ENCODE measurements at places on chromosomes 7 and 10.

- DNase-seq: no peak
These were observed 265.6 kb downstream of the GFRA1 start for GRCh38 chr10:116007256-116007891.

DNA sequence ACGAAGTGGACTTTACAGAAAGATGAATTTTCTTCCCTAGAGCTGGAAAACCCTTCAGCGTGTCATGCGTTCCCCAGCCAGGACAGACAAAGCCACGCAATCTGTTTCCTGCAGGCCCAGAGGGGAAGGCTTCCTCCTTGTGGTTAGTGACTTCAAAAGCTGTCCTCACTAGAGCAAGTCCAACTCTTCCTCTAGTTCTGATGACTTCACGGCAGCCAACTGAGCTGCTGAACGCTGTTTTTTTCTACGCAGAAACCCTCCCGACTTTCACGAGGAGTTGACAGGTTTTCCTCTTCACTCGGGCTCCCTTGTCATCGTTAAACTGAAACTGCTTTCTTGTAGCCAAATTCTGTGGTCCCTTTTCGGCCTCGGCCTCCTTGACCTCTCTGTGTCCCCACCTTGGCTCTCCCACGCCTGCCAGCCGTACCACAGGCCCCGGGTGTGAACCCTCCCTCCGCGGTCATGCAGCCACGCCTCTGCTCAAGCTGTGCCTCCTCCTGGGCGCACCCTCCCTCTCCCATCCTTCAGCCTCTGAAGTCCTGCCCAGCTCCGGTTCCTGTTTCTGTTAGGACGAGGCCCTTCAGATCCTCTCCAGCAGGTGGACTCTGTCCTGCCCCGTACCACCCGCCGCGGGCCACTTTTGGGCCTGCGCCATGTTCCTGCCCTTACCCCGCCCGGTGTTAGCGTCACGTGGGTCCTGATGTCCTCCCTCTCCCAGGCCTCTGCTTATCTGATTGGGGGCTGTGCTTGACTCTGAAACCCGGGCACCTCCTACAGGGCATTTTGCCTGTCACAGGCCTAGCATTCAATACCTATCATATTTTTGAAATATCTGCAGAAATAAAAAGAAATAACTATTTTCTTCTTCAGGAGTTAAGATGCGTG lies 39.3 kb downstream of the CUX1 start:
- DNase-seq: peak; percentile 51

GRCh38 chr10:68870545-68871104 lies 30.5 kb upstream of the DDX50 start:
- DNase-seq: no peak

- DNase-seq: no peak
These were observed 238.4 kb downstream of the DIP2C start for GRCh38 chr10:451021-451471.

GRCh38 chr7:116647290-116647689 lies 24.7 kb upstream of the MET start:
- DNase-seq: no peak

DNA sequence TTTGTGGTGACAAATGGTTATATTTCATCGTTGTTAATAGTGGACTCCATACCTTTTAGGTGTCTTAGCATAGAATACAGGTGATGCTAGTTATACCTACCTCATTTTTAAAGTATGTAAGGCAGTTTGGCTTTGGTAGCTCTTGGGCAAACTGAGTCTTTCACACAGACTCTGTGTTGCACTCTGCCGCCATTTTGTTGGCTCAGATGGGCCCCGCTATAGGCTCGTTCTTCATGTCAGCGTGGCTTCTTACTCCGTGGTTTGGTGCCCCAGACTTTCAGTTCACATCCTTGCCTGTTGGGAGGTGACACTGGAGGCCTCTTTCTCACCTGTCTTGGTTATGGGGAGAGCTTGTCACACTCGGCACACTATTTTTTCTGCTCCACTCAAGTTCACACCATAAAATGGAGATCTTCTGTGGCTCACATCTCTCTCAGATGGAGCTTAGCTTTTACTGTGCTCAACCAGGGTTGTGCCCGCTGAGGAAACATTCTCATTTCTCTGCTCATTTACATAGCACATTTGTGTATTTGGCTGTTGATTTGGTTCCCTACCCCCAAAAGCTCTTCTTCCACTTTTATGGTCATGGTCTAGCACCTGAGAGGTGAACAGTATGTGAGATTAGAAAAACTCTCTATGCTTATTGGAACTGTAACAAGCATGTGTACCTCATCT lies 178.5 kb downstream of the ARID5B start:
- DNase-seq: no peak

GRCh38 chr10:94123258-94123995 lies 129.7 kb downstream of the PLCE1 start:
- DNase-seq: no peak

DNA sequence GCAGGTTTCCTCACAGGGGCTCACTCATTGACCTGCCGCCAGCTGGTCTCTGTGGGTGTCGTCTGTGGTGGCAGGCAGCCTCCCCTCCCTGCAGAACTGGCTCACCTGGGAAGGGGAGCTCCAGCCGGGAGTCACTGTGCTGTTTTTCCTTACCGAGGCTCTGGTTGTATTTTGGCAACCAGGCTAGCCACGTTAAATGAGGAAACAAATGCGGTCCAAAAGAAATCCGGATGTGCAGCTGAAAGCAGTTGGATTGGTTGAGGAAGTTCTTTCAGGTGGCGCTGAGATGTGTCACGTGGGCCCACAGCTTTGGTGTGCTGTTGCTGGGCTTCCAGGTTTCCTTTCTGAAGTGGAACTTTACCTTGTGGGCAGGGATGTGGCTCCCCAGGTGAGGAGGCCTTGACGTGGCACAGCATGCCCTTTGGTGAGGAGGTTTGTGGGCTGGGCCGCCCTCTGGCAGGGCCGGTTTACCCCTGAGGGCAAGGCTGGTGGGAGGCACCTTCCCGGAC lies 14.2 kb downstream of the MTURN start:
- DNase-seq: no peak

DNA sequence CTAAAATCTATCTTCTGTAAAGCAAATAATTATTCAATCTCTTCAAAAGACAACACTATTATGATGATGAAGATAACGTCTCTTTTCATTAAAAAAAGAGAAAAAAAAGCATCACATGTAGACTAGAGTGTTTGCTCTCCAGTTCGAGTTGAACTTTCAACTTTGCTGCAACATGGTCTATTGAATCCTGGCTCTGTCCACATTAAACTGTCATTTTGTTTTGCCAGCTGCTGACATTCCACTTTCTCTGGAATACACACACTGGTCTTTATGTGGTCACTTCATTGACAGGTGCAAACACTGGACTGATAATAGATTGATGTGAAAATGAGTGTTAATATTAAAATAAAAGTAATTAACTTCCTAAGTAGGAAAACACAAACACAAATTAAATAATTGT lies 61.7 kb downstream of the PTF1A start:
- DNase-seq: no peak

- DNase-seq: no peak
These were observed 357.8 kb upstream of the MBL2 start for GRCh38 chr10:53130337-53130736.

- DNase-seq: no peak
These were observed 26.5 kb upstream of the SMIM30 start for GRCh38 chr7:113144817-113145216.

DNA sequence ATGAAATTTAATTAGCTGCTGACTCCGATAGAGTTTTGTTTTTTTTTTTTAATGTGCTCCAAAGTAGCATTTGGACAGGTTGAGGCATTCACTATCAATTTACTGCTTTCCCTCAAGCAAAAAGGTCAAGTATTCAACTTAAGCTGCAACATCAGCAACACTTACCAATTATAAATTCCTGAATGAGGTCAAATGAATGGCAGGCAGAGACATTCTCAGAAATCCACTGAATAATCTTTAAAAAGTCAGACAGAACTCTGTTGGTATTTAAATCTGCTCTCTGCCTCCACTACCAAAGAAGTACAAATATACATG lies 62.8 kb downstream of the GSAP start:
- DNase-seq: no peak

- DNase-seq: no peak
These were observed 395.7 kb downstream of the CDC14C start for GRCh38 chr7:49320083-49320482.

- DNase-seq: no peak
These were observed 8.6 kb downstream of the CHST12 start for GRCh38 chr7:2411815-2412586.

DNA sequence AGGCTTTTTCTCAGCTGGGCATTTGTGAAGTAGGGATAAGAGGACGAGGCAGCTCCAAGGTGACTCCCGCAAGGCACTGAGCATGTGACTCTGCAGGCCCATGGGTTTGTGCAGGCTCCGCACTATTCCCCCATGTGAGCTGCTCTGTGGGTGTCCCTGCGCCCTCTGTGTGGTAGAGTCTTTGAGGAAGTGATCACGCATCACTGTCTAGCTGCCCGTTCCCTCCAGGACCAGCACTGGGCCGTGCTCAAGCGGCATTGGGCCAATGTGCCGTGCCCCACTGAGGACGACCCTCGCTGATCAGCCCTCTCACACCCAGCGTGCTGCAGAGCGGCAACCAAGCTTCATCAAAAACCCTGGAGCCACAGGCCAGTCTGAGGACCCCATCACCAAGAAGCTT lies 7.5 kb downstream of the PRKAG2 start:
- no peak for DNase-seq

- no peak for DNase-seq
These were observed 98.9 kb upstream of the PRR15 start for GRCh38 chr7:29464753-29465152.

GRCh38 chr7:150314639-150315239 lies 8.4 kb upstream of the LRRC61 start:
- no peak for DNase-seq

DNA sequence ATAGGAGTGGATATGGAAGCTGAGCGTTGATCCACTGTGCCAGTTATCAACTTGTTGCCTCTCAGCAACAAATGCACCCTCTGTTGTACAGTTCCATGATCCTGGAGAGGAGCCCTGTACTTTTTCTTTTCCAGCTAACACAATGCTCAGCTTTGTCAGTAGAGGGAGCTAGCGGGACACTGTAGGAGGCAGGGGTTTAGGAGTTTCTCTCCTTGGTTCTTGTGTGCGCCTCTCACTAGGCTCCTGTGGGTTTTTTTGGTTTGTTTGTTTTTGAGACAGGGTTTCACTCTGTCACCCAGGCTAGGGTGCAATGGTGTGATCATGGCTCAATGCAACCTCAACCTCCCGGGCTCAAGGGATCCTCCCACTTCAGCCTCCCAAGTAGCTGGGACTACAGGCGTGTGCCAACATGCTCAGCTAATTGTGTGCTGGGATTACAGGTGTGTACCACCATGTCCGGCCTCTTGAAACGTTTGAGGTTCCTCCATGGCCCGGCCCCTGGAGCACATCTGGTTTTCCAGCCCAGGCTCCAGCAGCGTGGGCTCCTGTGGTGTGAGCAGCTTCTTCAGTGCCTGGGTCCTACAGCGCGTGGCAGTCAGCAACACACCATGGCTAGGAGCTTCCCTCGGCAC lies 12.0 kb upstream of the MARVELD1 start:
- peak; percentile 73 for DNase-seq

GRCh38 chr10:109961174-109962001 lies 38.1 kb upstream of the XPNPEP1 start:
- peak; percentile 65 for DNase-seq
